ENCODE measurements at places on chromosomes 6 and 20. TPM values are rescaled to one million over a fixed set of nuclear protein-coding genes. Genes with fewer than 3 reads are reported as not detected.

WFDC5 gene
- total RNA-seq = not detected

FKBP1A gene
- 83.0 TPM for total RNA-seq

VIP gene
- 3.0 TPM for total RNA-seq

DDX43 gene
- 0.46 TPM for total RNA-seq

POU3F2 gene
- 46.4 TPM for total RNA-seq

TNFAIP3 gene
- total RNA-seq = 1.6 TPM

MLN gene
- total RNA-seq = not detected

MCCD1 gene
- total RNA-seq = not detected

MGME1 gene
- total RNA-seq = 10.1 TPM

SYNDIG1 gene
- total RNA-seq = 18.0 TPM

YWHAB gene
- total RNA-seq = 281 TPM

OR2J3 gene
- not detected for total RNA-seq

MEI4 gene
- total RNA-seq = 2.1 TPM

TPD52L1 gene
- total RNA-seq = 24.7 TPM

PREP gene
- total RNA-seq = 31.6 TPM

TIAM2 gene
- 72.4 TPM for total RNA-seq

HCK gene
- 5.1 TPM for total RNA-seq

VSTM2L gene
- 55.1 TPM for total RNA-seq

BPIFA3 gene
- total RNA-seq = not detected

NKX2-4 gene
- 2.1 TPM for total RNA-seq

MYT1 gene
- 11.3 TPM for total RNA-seq

KCNK15 gene
- total RNA-seq = not detected

FBXO9 gene
- 63.2 TPM for total RNA-seq

LPIN3 gene
- 1.4 TPM for total RNA-seq

GABRR2 gene
- total RNA-seq = not detected

ID4 gene
- 309 TPM for total RNA-seq

THEMIS gene
- not detected for total RNA-seq

LIME1 gene
- total RNA-seq = 3.5 TPM

RBM24 gene
- 11.5 TPM for total RNA-seq

PKHD1 gene
- under 0.01 TPM for total RNA-seq

LY6G6C gene
- total RNA-seq = not detected

FNDC1 gene
- 0.46 TPM for total RNA-seq

ZNF165 gene
- 2.3 TPM for total RNA-seq

SLC22A16 gene
- total RNA-seq = not detected

JPH2 gene
- total RNA-seq = 0.46 TPM

COL11A2 gene
- 2.3 TPM for total RNA-seq

ADGRG6 gene
- 9.9 TPM for total RNA-seq

ZNF311 gene
- total RNA-seq = 5.8 TPM

QKI gene
- total RNA-seq = 573 TPM

CD40 gene
- 0.92 TPM for total RNA-seq

OSER1 gene
- 36.0 TPM for total RNA-seq

PTGIS gene
- total RNA-seq = 11.1 TPM

SLC44A4 gene
- not detected for total RNA-seq

NTSR1 gene
- total RNA-seq = 2.1 TPM

ADAM33 gene
- 2.5 TPM for total RNA-seq

CRISP2 gene
- 1.6 TPM for total RNA-seq

WFDC2 gene
- total RNA-seq = 9.0 TPM

MOXD1 gene
- total RNA-seq = 11.3 TPM

SPATS1 gene
- 1.2 TPM for total RNA-seq

HCRTR2 gene
- total RNA-seq = 30.0 TPM

SALL4 gene
- total RNA-seq = 0.69 TPM

RAET1E gene
- not detected for total RNA-seq

Measured in diencephalon (tissue), 1 donor.